Stimulated activated CD4-positive, alpha-beta T cell treated with anti-CD3 and anti-CD28 coated beads, TNF-alpha, amount 100 ng/mL, for 1 hour (primary cell): ENCODE measurements at places on chromosomes 2 and 18.

DNA sequence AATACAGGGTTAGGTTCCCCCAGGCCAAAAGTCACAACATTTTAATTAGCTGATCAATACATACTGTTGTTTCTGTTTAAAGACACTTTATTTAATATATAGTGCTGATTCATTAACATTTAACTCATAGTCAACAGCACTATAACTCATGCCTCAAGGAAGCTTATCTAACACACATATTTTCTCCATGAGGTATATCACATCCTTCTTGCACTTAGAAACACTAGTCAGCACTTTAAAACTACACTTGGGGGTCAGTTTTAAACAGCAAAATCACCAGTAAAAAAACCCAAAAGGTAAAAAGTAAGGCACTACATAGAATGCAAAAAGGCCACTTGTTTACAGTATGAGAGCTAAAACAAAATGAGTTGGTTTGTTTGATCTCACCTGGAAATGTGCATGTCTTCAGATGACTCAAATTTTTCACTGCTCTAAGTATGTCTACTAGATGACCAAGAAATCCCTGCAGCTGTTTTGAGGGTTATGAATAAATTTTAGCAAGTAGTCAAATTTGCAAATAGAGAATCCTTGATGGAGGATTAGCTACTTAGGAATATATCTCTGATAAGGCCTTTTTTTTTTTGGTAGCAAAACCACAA lies 54.1 kb upstream of the EPB41L5 start:
- DNase-seq, result no peak

GRCh38 chr2:20427931-20428526 lies 18.8 kb upstream of the RHOB start:
- DNase-seq, result no peak

DNA sequence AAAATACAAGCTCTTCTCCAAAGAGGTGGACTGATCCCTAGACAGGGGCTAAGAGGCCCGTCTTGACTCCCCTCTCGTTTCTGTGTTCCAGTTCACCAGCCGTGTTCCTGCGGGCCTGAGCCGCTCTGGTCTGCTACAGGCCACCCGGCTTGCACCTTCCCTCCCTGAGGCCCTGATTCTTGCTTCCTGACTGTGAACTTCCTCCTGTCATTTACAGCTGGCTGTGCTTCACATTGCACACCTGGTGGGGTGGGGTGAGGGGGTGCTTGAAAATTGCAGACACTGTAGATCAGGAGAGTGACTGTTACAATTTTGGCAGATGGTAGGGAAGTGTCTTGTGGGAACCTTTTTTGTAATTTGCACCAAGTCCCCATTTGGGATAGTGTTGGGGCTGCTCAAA lies 64.4 kb downstream of the TSN start:
- no peak for DNase-seq

GRCh38 chr2:106782681-106783080 lies 103.3 kb downstream of the ST6GAL2 start:
- DNase-seq, result no peak

DNA sequence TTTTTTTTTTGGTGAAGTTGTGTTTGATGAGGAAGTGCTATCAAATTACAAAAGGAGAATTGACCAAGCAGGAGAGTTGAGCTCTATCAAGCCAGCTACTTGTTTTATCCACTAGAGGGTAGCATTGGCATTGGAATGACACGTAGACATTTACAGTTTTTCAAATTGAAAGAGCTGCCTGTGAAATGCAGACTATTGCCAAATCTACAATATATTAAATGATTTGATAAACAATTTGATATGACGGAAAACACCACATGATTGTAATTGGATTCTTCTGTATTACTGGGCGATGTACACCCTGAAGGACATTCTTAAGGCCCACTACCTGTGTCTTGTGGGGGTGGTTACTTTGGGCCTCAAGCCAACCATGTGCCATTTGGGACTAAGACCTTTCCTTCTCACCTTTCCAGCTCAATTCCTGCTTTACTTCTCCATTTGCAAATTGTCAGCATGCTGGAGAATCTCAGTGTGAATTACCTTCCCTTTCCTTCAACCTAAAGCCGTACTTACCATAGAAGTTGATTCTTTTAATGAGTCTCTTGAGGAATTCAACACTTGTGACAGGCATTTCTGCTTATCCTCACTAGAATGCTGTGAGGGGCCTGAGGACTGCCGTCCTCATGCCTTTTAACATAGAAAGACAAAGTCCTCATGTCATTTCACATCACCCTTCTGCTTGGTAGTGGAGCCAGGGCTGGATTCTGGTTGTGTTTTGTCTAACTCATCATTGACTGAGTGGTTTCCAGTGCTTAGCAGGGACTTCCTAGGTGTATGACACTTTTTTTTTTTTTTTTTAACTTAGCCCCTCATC lies 134.8 kb upstream of the THUMPD2 start:
- DNase-seq, result no peak

DNA sequence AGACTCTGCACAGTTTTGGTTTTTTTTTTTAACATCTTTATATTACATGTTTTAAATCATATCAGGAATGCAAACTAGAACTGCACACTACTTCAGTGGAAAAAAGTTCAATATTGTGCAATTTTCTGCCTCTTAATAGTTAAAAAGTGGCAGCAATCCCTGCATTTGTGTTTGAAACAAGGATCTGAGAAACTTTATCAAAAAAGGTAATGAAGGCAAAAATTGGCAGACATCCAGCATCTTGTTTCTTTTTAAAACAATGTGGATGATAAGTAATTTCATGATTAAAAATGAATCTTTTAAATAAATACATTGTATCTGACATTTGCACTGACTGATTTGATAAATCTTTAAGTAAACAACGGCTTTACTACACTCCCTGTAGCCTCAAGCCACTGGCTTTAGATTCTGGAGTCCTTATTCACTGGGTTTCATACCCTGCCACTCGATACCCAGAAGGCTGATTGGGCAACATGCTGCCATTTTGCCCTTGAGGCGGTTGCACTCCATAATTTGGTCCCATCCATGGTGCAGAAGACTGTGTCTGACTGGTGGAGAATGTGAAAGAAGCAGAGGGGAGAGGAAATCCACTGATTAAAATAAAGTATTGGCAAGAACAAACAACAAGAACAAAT lies 21.6 kb upstream of the C2orf42 start:
- no peak for DNase-seq

- DNase-seq, result no peak
These were observed 250.8 kb upstream of the MC4R start for GRCh38 chr18:60623331-60623730.

DNA sequence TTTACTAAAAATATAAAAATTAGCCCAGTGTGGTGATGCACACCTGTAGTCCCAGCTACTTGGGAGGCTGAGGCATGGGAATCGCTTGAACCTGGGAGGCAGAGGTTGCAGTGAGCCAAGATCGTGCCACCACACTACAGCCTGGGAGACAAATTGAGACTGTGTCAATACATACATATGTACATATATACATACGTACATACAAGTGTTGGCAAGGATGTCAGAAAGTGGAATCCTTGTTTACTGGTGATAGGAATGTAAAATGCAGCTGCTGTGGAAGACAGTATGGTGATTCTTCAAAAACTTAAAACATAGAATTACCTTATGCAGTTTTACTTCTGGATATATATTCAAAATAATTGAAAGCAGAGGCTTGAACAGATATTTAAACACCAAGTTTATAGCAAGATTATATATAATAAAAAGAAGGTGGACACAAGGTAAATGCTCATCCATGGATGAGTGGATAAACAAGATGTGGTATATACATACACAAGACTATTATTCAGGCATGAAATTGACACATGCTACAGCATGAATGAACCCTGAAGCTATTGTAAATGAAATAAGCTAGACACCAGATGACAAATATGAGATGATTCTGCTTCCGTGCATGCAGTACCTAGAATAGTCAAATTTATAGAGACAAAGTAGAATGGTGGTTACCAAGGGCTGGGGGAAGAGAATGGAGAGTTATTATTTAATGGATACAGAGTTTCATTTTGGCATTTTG lies 43.2 kb downstream of the CCDC138 start:
- DNase-seq, result no peak

DNA sequence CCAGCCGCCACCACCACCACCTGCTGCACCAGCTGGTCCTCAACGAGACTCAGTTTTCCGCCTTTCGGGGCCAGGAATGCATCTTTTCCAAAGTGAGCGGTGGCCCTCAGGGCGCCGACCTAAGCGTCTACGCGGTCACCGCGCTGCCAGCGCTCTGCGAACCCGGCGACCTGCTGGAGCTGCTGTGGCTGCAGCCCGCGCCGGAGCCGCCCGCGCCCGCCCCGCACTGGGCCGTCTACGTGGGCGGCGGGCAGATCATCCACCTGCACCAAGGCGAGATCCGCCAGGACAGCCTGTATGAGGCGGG lies 1.6 kb downstream of the LRATD1 start:
- no peak for DNase-seq

GRCh38 chr2:30862054-30862651 lies 54.9 kb upstream of the CAPN13 start:
- DNase-seq, result no peak

DNA sequence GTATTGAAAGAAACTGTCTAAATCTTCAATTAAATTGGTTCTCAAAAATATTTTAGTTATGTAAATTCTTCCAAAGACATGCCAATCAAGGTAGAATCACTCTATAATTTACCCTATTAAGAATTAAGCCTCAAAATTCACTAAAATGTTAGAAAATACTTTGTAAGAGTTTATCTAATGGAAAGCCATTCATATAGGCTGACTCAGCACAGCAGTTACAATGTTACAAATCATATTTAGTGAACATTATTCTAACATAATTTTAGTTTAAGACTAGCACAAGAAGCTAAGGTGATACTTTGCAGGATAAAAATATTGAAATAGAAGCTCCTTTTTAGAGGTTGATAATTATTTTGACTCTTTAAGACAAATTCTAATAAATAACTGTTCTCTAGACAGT lies 137.0 kb downstream of the ZNF385B start:
- no peak for DNase-seq

DNA sequence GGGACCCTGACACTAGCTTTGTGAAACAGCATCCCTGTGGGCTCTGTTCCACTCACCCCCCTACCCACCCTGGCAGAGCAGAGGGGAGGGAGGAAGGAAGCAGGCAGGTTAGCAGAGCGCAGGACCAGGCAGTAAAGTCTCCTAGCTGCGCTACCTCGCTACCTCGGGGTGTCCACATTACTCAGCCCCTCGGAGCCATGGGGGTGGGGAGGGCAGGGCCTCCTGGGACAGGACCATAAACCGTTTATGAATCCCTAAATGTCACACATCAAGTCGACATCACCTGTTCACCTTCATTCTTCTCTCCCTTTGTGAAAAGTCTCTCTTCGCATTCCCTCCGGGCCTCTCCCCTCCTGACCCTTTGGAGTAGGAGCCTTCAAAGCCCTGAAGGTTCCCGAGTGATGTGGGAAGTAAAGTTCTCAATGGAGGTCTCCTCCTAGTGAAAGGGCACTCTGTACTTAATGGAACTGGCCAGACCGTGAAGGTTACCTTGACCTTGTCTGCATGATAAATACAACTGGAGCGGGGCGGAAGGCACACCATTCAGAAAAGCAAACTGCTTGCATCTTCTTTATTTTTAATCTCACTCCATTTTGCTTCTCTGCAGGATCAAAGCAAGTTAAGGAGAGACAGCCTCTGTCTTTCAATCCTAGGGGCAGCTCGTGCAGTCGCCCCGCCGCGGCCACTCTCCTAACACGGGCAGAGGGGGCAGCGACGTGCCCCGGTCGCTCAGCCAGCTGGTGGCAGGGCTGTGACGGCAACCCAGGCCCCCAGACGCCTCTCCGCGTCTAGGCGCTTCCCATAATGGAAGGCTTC lies 23.7 kb upstream of the SMAD7 start:
- no peak for DNase-seq

DNA sequence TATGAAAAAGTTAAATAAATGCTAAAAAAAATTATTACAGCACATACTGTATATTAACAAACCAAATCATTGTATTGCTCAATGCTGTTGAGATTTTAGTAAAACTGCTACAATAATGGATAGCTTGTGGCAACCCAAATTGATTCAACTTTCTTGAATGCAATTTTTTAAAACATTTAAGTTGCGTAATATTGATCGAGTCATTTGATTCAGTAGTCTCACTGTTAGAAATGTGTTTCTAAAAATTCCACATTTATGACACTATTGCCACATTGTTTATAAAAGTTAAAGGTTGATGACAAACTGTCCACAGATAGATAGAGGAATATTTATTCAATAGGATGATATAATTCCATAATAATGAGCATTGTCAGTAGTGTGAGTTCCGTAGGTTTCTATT lies 640.7 kb upstream of the CRIM1 start:
- DNase-seq, result no peak

DNA sequence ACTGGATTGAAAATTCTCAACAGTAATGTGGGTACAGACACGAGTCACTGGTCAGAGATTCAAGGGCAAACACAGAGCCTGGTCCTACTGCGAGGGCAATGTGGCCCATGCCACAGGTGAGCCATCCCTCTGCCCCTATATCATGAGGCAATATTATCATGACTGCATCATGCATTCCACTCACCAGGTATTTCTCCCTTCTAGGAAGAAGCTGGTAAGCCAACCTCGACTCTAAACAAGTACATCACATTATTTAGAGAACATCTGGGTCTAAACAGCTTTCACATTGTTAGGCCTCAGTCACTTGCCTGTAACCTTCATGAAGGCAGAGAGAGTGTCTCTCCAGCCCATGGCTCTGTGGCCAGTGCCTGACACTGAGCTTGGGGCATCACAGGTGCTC lies 14.6 kb upstream of the RPL31 start:
- no peak for DNase-seq

GRCh38 chr2:235859651-235860050 lies 308.5 kb downstream of the GBX2 start:
- no peak for DNase-seq

GRCh38 chr2:104701411-104701911 lies 152.5 kb upstream of the POU3F3 start:
- no peak for DNase-seq

- no peak for DNase-seq
These were observed 213.0 kb downstream of the PIEZO2 start for GRCh38 chr18:10936176-10937053.

DNA sequence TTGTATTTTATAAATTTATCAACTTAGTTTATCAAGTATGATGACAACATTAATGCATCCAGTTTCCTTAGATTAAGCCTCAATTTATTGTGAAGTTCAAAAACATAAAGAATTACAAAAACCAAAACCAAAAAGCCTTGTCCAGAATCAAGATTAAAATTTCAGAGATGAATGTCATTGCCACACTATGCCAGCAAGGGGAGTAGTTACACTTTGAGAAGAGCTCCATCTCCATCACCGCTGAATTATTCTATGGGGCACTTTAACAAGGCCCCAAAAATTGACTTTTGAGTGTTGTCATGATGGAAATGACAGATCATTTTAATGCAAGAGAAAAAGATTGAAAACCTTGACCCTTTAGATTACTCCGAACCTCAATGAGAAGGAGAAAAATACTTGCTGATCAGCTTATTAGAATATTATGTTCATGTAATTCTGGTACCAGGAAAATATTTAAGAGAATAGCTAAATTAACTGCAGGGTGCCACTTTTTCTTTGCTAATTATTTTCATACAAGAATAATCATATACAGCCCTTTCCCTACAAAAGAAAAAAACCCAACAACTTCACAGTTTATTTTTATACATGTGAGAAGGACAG lies 152.5 kb upstream of the AQP4 start:
- no peak for DNase-seq

GRCh38 chr18:62928326-62928725 lies 213.0 kb downstream of the PHLPP1 start:
- no peak for DNase-seq

GRCh38 chr2:112021290-112021689 lies 33.8 kb upstream of the TMEM87B start:
- no peak for DNase-seq
